ENCODE measurements at places on chromosomes 13 and 19.

- no peak for DNase-seq
Observed at GRCh38 chr19:41688098-41688497, at the start of gene CEACAM7. Gene CEACAM7 (minus strand): TSS chr19:41688270. CDS start chr19:41688165, 105 bp downstream.

DNA sequence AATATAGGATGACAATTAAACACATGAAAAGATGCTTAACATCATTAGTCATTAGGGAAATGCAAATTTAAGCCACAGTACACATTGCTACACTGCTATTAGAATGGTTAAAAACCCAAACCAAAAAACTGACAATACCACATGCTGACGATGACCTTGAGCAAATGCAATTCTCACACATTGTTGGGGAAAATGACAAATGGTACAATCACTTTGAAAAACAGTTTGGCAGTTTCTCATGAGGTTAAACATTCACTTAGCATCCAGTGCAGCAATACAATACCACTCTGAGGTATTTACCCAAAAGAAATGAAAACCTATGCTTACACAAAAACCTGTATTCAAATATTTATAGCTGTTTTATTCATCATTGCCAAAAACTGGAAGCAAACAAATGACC lies 11.3 kb downstream of the FLT3 start:
- no peak for DNase-seq

DNA sequence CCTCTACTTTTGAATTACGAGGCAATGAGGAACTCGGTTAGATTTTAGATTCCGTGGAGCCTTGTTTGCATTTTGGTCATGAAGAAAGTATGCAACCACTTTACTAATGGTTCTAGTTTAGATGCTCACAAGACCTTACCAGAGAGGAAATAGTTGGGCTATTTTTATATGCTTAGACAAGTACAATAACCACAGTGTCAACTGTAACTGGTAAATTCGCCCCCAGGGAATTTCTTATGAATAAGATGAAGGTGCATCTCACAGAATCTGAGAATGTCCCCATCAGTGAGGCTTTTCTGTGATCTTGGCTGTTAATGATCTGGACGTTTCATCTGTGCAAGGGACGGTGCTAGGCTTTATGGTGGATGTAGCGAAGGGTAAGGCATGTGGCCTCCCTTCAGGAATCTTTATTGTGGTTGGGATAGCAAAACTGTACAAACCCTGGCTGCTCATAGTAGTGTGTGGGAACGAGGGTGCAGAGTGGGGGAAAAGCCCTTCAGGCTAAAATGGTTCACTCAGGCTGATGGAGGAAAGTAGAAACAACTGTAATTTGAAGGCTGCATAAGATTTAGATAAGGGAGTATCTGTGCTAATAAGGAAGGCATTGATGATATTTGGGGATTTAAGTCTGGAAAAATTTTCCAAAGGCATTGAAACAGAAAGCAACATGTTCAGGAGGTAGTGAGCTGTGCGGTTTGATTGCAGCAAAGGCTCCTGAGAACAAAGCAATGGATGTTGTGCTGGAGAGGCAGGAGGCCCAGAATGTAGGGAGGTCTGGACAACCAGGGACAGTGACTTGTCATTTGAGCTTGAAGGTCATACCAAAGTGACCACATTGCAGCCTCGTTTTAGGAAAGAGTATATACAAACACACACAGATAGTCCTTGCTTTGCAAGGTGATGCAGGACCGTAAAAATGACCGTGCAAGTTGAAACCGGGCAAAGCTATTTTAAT lies 28.4 kb downstream of the UBAC2 start:
- DNase-seq, result peak; percentile 53

DNA sequence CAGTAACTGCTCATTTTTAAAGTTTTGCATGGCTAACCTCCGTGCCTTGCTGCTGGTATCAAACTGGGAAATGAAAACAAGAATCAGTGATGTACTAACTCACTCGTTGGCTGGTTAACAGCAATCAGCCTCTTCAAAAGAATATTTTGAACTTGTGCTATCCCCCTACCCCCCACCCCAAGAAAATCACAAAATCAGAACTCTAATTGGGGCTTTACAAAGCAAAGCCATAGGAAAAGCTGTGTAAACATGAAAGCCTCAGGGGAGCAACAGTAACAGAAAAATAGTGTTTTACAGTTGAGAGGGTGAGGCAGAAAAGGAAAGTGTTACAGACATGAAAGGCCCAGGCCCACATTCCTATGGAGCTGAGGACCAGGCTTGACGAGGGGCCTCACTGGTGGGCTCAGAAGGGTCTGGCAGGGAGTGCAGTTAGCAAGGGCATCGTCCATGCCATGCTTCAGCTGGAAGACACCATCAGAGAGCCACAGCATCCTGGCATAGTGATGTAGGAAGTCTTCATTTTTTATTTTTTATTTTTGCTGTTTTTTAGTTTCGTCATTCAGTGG lies 217.6 kb downstream of the PCCA start:
- DNase-seq, result no peak

DNA sequence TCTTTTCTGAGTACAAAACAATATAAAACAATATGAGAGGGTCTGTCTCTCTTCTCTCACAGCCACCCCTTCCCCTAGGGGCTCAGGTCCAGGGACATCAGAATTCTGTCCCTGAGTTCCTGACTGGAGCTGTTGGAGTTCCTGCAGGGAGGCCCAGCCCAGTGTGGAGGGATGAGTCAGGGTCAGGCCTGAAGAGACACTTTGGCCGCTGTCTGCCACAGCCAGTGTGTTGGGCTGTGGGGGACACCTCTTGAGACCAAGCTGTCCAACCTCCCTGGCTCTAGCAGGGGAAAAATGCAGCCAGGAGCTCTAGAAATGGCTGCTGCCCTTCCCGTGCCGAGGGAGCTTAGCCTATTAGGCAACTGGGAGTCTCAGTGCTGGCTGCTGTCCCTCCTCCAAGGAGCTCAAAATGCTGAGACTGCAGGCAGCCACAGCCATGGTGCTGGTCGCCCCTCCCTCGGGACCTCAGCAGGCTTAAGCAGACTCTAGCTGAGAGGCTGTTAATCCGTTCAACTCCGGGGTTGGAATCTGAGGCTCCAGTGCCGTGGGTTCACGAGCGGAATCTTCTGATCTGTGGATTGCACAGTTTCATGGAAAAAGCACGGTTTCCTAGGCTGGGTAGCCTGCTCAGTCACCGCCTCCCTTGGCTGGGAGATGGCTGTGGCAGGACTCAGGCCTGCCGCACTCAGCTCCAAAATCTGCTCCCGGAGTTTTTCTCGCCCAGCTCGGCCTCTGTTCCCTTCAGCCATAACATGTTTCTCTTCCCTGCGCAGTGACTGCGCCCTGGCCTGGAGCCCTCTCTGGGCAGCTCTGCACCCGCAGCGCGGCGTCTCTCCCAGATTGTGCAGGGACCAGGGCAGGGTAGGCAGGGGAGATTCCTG lies 3.8 kb upstream of the ZNF626 start:
- DNase-seq, result no peak

- DNase-seq, result no peak
Observed at GRCh38 chr19:17242431-17243208, 3.1 kb downstream of the NR2F6 start.

GRCh38 chr13:44819772-44820171 lies 169.5 kb downstream of the NUFIP1 start:
- DNase-seq, result no peak

- DNase-seq, result no peak
Observed at GRCh38 chr13:48158290-48158689, 63.4 kb upstream of the MED4 start.

DNA sequence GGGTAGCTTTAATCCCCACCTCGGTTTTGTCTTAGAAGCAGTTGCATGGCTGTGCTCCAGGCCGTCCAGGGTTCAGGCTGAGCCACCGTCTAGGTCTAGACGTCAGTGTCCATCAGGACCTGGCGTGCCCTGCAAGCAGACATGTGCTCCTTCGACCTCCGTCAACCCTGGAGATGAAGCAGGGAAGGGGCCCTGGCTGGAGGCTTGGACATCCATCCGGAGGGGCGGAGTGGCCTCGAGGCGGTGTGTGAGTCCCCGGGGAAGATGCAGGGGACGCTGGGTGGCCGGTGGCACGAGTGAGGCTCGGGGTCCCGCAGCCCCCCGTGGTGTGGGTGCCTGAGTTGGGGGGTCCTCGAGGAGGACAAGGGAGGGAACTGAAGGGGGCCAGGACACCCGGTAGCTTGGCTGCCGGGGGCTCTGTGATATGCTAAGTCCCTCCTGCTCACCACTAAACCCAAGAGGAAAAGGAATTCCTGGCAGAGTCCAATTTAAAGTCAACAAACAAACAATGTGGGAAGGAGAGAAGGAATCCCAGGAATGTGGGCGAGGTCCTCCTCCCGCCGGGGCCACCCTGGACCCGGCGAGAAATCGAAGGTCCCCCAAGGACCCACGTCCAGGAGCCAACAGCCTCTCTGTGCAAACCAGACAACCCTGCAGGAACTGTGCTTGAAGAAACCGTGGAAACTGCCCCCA lies 14.9 kb upstream of the PTBP1 start:
- DNase-seq, result peak; percentile 70

Data from RWPE1 (cell line).